Fibroblast of skin of left quadriceps (primary cell): ENCODE measurements at places on chromosomes 6 and 20.

GRCh38 chr6:89679215-89680120 is 40.9 kb upstream of the LYRM2 start:
- DNase-seq, result no peak

GRCh38 chr6:124368131-124368530 is 564.5 kb downstream of the NKAIN2 start:
- DNase-seq, result no peak

- DNase-seq, result no peak
These were observed 21.2 kb downstream of the NHLRC1 start for GRCh38 chr6:18101271-18101670.

GRCh38 chr20:57274846-57275245 is 8.4 kb upstream of the BMP7 start:
- DNase-seq, result no peak

DNA sequence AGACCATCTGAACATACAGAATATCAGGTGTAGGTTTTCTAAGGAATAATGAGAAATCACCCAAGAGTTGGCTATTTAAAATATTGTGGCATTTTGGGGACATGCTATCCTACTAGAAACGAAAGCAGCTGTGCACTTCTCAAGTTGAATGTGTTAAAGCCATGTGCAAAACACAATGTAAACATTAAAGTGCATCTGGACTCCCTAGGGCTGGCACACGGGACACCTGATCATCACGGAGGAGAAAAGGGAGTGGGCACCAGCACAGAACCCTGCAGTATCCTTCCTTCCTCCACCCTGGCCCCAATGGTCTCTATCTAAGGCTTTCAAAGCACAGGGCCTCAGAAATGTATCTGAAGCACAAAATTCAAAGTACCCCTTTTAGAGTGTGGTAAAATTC is 94.3 kb downstream of the INSM1 start:
- no peak for DNase-seq

- no peak for DNase-seq
These were observed 70.7 kb upstream of the SMIM29 start for GRCh38 chr6:34319471-34319885.

DNA sequence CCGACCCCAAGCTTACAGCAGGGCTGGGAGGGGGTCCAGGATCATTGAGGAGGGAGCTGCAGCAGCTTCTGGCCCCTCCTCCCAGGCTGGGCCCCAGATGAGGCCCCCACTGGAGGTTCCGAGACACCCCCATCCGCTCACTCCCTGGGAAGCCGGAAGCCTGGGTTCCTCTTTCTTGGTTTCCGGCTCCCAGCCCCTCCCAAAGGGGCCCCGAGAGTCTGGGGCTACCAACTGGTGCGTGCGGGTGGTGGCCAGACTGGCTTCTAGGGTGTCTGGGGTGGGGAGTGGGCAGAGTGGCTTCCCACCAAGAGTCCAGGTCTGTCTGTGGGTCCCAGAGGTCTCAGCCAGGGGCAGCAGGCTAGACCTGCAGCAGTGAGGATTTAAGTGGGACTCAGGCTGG is 2.2 kb downstream of the RGS19 start:
- DNase-seq, result no peak

- DNase-seq, result no peak
These were observed 14.7 kb upstream of the ADGRF1 start for GRCh38 chr6:47056832-47057231.

DNA sequence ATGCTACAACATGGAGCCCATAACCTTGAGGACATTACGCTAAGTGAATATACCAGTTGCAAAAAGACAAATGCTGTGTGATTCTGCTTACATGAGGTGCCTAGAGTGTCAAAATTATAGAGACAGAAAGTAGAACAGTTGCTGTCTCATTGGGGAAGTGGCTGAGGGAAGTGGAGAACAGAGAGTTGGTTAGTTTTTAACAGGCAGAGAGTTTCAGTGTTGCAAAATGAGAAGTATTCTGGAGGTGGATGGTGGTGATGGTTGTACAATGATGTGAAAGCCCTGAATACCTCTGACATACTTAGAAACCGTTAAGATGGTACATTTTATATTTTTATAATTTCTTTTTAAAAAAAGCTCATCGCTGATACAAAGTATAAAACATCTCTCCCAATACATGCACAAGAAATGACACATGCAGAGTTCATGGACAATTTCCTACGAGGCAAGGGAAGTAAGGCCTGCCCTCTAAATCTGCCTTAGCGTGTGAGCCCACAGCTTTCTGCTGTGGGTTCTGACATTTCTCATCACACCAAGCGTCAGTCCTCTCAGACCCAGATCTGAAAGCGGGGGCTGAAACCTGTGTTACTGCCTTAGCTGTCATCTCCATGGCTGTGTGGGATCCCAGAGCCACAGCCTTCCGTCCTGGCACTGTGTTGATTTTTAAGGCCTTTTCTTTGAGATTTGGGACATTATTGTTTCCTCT is 126.0 kb downstream of the RNASET2 start:
- no peak for DNase-seq

DNA sequence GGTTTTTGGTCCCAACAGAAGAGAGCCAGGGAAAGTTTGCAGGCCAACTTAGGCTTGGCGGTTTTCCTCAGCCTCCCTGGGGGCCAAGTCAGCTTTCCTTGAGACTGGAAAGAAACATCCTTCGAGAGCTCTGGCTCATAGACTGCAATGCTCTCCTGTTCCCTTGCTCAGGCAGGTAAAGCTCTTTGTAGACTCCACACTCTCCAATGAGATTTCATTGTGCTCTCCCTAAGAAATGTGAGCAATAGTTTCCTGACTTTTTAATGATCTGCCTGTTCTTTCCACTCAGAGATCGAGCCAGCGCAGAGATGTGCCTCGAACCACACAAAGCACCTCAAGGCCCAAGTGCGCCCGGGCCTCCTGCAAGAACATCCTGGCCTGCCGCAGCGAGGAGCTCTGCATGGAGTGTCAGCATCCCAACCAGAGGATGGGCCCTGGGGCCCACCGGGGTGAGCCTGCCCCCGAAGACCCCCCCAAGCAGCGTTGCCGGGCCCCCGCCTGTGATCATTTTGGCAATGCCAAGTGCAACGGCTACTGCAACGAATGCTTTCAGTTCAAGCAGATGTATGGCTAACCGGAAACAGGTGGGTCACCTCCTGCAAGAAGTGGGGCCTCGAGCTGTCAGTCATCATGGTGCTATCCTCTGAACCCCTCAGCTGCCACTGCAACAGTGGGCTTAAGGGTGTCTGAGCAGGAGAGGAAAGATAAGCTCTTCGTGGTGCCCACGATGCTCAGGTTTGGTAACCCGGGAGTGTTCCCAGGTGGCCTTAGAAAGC is 13.9 kb downstream of the TNFAIP3 start:
- DNase-seq, result no peak

GRCh38 chr6:170276369-170277057 is 14.4 kb downstream of the DLL1 start:
- DNase-seq, result no peak

DNA sequence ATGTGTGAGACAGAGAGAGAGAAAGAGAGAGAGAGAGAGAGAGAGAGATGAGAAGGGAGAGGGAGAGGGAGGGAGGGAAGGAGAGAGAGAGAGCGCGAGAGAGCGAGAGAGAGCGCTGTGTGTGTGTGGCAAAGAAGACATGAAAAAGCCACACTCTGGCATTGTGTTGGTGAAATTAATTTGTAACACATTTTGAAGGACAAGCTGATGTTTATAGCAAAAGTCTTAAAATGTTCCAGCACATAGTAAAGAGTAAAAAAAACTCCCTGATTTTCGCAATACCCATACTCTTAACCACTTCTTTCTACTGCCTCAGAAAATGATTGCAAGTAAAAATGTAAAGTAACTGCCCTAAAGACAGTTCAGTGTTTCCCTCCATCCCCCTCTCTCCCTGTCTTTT is 56.7 kb downstream of the SLC22A1 start:
- DNase-seq, result no peak

GRCh38 chr6:52312461-52312860 is 27.9 kb upstream of the MCM3 start:
- DNase-seq, result no peak

DNA sequence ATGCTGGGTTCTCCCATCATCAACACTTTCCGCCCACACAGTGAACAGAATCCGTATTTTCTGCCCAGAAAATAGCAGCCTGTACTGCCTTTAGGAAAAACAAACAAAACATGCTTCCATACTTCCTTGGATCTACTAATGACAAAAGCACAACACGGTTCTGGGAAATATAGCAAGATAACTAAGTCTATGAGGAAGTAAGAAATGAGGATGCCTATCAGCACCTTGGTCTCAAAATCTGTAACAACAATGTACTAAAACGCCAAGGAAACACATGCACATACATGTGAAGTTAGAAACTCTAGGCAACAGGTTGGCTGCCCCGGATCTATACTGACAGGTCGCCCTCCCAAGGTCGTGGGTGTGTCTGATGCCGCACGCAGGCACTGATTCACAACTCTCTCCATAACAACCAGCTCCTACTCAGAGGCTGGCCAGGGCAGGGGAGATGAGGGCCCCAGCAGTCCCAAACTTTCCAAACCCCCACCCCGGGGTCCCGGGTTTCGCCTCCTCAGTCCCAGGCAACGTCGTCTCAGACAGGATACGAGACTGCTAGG is 710 bp downstream of the BTBD9 start:
- no peak for DNase-seq

- DNase-seq, result no peak
These were observed 5.7 kb upstream of the FGD2 start for GRCh38 chr6:36999751-37000125.

- DNase-seq, result no peak
These were observed 117.7 kb downstream of the KIF13A start for GRCh38 chr6:17869753-17870050.

- no peak for DNase-seq
These were observed 5.9 kb upstream of the TUBB1 start for GRCh38 chr20:59013031-59013951.

DNA sequence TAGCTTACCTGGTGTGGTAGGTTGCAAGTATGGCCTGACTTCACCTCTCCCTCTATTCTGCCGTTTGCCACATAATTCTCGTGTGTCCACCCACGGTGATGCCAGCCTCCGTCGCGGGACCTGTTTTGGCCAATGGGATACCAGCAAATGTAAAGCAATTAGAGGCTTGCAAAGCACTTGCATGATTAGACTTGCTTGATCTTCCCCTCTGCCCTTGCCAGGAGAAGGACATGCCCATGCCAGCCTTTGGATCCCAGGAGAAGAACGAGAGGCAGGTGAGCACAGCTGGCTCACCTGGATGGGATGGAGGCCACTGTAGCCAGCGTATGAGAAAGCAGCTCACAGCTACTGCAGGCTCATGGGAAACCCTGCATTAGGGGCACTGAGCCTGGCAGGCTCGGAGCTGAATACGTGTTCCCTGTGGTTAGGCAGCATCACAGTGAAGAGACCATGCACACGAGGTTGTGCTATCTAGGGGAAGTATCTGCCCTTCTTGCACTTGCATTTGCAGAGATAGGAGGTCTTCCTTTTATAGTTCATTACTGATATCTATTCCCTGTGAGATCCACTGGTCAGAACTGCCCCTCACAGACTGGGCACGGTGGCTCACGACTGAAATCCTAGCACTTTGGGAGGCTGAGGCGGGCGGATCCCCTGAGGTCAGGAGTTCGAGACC is 62.4 kb downstream of the TMEM242 start:
- no peak for DNase-seq

DNA sequence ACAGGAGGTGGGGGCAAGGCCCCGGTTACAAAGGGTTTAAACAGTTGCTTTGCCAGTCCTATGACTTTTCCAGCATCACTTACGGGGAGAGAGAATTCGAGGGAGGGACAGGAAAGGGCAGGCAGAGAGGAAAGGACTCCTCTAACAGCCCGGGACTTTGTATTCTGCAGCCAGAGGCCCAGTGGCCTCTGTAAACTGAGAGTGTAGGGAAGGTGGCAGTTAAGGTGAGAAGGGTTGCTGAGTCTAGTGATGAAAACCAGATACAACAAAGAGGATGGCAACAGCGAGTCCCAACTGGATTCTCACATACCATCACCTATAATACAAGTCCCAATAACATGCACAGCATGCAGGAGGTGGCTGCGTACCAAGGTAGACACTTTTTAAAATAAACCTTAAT is 13.5 kb downstream of the PLAGL2 start:
- no peak for DNase-seq

GRCh38 chr6:72855471-72855870 is 233.6 kb downstream of the KCNQ5 start:
- no peak for DNase-seq

GRCh38 chr6:160960839-160961238 is 30.7 kb upstream of the MAP3K4 start:
- DNase-seq, result no peak

DNA sequence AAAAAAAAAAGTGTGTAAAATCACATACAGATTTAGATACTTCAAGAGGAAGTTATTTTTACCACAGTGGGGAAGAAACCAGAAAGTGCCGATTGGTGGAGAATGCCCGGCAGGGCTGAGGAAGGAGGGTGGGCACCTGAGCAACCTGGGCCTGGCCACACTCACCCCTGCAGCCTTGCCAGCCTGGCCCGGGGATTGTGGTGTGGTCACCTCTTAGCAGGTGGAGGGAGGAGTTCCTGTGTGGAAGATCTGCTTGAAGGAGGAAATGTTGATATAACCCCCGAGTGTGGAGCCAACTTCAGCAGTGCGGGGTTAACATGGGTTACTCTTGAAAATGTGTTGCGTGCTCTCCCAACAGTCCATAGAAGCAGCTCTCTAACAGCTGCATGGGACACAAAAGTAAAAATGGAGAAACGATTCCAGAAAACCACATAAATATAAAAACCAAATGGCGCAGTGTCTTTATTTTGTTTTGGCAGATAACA is 14.7 kb downstream of the UST start:
- no peak for DNase-seq

DNA sequence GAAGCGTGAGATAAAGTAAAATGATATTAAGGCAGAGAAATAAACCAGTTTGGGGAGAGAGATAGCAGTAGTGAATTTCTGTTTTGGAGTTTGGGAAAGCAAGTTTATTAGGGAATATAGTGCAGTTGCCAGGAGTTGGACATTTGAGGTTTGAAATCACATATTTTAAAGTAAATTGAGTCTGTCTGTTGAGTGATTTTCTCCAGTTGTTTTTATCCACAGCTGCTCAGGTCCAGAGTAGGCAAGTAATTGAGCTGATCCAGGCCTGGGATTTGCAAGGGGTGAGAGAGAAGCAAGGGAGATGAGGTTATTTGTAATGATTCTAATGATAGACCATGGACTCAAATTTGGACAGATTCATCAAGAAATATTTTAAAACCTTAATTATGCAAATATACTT is 481.9 kb downstream of the UTRN start:
- no peak for DNase-seq

- DNase-seq, result no peak
These were observed 11.5 kb upstream of the ZBTB22 start for GRCh38 chr6:33329058-33329457.
